Activated T-helper 1 cell treated with anti-CD3 and anti-CD28 coated beads, Interleukin-12 subunit alpha, Interleukin-12 subunit beta, Interleukin-2, Interleukin-4 antibody, amounts not matched to agents 30 ng/mL and 10 ng/mL and 1 ng/mL, durations not matched to agents 14 hours and 24 hours and 36 hours (primary cell): ENCODE measurements at places on chromosomes 7 and 10.

DNA sequence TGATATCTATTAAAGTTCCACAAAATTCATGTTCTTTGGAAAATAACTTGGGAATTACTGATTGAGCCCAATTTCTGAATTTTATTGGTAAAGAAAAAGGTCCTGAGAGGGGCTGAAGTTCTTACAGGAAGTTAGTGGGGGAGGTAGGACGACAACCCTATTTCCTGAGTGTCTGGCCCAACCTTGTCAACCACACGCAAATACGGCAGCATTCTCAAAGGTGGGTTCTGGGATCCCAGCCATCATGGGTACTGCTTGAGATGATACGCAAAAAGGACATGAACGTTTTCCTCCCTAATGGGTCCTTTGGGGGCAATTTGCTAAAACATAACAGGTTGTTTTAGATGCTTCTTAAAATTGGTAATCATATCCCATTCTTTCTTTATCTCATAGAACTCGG, 2.7 kb upstream of the PDCD4 start:
- no peak for DNase-seq

DNA sequence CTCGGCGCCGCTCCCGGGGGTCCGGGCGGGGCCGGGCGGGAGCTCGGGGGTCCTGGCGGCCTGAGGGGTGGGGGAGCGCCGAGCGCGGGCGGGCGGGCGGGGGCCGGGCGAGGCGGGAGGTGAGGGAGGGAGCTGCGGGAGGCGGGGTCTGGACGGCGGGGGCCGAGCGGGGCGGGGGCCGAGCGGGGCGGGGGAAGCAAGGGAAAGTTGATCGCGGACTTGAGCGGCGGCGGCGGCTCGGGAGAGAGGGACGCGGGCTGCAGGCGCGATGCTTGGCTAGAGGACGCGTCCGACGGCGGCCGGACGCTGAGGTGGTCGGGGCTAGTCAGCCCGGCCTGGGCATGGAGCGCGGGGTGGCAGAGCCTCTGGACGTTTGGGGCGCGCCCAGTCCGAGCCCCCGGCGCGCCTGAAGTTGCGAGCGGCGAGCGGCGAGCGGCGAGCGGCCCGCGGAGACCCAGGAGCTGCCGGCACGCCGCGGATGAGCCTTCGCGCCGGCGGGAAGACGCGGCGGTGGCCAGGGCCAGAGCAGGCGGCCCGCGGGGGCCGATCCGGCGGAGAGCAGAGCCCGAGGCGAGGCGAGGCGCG, at the start of gene CDH23:
Gene CDH23, plus strand, starts transcription at position 210 of the 585 bp plus-strand sequence. CDS start 42,912 bp downstream, outside the sequence.
- no peak for DNase-seq

DNA sequence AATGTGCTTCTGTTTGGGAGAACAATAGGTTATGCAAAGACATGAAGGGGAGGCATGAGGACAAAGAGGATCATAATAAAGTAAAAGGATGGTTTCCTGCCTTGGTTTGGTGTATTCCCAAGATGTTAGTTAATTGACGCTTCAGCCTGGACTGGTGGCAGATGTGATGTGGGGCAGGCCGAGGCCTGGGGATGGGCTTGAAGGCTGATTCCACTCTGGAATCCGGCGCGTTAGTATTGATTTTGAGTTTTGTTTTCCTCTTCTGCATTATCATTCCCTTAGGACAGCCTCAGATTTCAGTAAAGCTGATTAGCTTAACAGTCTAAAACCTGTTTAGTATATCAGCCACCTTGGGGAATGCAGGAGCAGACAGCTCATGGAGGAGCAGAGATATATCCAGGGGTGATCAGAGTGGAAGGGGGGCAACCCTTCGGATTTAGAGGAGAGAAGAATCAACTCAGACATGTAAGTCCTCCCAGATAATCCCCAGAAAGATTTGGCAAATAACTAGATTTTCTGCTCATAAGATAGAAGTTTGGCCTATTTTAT, 159.8 kb upstream of the MTPN start:
- no peak for DNase-seq

- no peak for DNase-seq
Measured at GRCh38 chr7:74233655-74234285, 20.4 kb downstream of the RFC2 start.

GRCh38 chr7:47812429-47813136, 135.7 kb downstream of the PKD1L1 start:
- DNase-seq = no peak

DNA sequence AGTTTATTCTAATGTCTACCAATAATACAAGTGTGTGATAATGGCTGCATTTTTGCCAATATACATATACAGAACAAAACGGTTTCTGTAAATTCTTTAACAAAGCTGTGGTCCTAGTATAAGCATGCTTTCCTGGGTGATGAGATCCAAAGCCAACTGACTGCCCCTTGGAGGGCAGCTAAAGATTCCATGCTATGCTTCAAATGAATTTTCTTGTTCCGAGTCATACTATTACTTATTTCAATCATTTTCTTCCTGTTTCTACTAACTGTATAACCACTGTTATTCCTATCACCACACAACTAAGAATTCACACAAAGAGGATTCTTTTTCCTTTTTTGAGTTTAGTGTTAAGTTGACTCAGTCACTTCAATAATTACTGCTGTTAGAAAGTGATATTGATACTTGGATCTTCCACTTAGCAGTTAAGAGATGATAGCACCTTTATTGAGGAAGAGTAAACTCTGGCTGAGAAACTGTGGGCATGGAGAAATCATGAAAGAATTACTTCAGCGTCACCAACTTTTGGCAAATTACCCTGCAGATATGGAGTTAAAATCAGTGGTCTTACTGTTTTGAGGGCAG, 197.5 kb downstream of the ARL4A start:
- no peak for DNase-seq

DNA sequence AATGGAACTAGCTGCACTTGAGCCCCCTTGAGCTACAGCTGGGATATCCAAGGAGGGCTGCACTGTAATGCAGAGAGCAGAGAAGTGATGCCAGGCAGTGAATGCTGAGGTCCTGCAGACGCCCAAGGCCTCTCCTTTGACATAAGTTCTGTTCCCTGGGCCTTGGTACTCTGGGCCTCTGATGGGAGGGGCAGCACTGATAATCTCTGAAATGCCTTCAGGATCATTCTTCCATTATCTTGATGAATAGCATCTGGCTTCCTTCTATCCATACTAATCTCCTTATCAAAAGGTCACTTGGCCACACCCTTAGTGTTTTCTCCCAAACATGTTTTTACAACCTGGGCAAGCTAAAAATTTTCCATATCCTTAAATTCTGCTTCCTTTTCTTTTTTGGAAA, 6.9 kb downstream of the GRB10 start:
- DNase-seq = no peak

DNA sequence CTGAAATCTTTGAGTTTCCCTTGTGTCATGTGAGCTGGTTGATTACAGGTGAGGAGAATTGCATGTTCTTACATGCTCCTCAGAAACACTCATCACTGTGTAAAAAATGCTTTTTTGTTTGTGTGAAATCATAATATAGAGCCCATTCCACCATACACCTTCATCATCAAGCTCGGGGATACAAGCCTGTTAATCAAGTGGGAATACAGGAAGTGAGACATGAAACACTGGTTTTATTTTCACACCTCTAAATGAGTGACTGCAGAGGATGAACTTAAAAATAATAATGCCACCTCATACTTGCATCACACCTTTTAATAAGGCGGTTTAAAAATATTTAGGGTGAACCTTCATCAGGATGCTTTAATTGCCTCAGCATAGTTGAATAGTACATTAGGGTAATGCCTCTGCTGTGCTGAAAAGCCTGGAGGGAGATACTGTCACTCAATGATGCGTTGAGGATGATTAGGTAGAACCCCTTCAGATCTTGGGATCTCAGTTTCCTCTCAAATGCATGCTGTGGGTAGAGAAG, 164.6 kb downstream of the AUTS2 start:
- no peak for DNase-seq
